Heart right ventricle (tissue), 16 donors: ENCODE measurements at places on chromosomes 1 and 21. TPM values are rescaled to one million over a fixed set of nuclear protein-coding genes. Genes with fewer than 3 reads are reported as not detected.

Gene FAM177B
- 0.06 TPM for polyA plus RNA-seq

Gene BRDT
- polyA plus RNA-seq, result not detected

Gene FCRL3
- 0.01 TPM for polyA plus RNA-seq

Gene TRABD2B
- 0.44 TPM for polyA plus RNA-seq

Gene SLC6A9
- polyA plus RNA-seq, result 0.88 TPM

DNA sequence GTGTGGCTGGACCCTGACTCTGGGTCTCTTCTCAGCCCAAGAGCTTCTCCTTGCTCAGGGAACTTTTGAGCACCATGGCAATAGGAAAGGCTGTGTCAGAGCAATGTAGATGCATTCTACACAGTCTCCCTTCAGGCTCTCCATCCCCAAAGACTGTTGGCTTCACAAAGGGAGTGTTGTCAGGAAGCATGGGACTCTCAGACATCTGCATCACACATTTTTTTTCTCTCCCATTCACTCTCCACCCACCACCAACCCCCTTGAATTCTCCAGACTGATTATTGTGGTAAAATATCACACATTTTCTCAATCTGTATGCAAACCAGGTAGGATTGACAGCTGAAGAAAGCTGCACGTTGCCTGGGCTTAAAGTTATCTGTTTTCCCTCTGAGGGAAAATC, 105.4 kb upstream of the WARS2 start:
- H3K36me3 ChIP-seq, result no peaks in the 10 kb centered on the region
- H3K4me3 ChIP-seq, result no peak overlapping the region
- no peaks in the 10 kb centered on the region for H3K4me1 ChIP-seq
- no peaks in the 10 kb centered on the region for H3K27me3 ChIP-seq
- no peak overlapping the region for H3K27ac ChIP-seq

DNA sequence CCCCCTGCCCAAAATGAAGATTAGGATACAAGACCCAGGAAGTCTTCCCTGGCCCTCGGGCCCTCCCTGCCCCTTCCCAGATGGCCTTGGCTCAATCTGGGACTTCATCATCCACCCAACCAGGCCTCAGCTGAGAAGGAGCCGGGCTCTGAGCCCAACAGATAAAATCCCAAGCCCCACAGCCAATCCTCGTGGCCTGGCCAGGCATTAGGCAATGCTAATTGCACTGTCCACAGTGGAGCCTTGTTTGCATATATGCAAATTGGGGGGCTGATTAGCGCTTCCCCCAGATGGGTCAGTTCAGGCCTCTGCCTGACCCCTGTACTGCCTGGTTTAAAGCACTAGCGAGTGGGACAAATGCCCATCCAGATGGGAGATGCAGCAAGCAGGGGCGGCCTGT, 34.9 kb downstream of the IGSF21 start:
- H3K27me3 ChIP-seq, result peaks cover 35% of the 10 kb centered on the region
- no peak overlapping the region for H3K27ac ChIP-seq
- no peaks in the 10 kb centered on the region for H3K4me1 ChIP-seq

DNA sequence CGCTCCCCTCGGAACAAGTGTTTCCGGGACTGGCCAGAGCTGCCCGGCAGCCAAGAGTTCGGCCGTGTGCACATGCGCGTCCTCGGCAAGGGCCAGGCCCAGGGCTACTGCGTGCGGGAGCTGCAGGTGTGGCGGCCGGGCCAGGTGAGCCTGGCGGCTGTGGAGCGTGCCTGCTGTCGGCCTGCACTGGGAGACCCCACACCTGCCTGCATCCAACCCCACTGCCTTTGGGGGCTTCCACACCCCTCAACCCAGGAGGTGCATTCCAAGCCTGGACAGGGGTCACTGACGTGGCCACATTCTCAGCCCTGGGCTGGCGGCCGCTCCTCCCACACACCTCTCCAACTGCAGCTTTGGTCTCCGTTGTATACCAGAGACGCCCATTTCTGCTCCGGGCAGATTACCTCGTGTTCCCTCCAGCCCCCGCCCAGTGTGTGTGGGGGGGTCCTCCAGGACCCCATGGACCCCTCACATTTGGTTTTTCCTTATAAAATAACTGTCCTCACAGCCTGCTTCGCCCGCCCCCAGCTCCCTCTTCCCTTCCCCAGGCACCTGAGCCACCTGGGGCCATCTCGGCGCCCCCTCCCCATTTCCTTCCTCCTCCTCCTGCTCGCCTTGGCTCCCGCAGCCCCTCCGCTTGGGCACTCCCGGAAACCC, 6.1 kb downstream of the RNF223 start:
- DNase-seq, result no peak
- peaks cover 14% of the 10 kb centered on the region for H3K4me1 ChIP-seq
- H3K27me3 ChIP-seq, result peaks cover 72% of the 10 kb centered on the region

DNA sequence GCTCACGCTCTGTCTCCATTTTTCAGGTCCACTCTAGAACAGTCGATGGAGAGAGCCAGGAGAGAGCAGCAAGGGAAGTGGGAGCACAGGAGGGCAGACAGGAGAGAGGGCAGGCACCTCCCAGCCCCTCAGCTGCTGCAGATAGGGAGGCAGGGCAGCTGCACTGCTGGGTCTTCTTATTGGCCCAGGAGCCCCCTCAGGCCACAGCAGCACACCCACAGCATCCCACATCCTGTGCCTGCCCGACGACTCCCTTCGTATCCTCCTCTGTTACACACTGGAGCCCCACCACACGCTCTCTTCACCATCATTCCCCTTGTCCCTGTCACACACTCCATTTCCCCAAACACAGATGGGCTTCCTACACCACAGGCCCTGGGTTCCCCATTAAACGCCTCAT, 13.7 kb upstream of the ARTN start:
- H3K36me3 ChIP-seq, result no peaks in the 10 kb centered on the region
- DNase-seq, result no peak
- H3K27me3 ChIP-seq, result no peaks in the 10 kb centered on the region

- peaks cover 10% of the 10 kb centered on the region for H3K4me1 ChIP-seq
- no peak for DNase-seq
- H3K27ac ChIP-seq, result no peak within 1 kb of the TSS
- peaks cover 6% of the 10 kb centered on the region for H3K27me3 ChIP-seq
These were observed at the start of gene CAMK1G for GRCh38 chr1:209583408-209583807. TSS of gene CAMK1G (plus strand) at chr1:209583714. CDS start at chr1:209594984, 11,270 bp downstream.

- no peak overlapping the region for H3K27ac ChIP-seq
- no peaks in the 10 kb centered on the region for H3K27me3 ChIP-seq
- peaks cover 63% of the 10 kb centered on the region for H3K36me3 ChIP-seq
- no peaks in the 10 kb centered on the region for H3K4me1 ChIP-seq
- H3K4me3 ChIP-seq, result no peak overlapping the region
- no peak for DNase-seq
These were observed 26.3 kb downstream of the PER3 start for GRCh38 chr1:7810395-7810794.

- no peaks in the 10 kb centered on the region for H3K27me3 ChIP-seq
- no peak for DNase-seq
- H3K27ac ChIP-seq, result no peak overlapping the region
- H3K4me1 ChIP-seq, result peaks cover 47% of the 10 kb centered on the region
These were observed 3.3 kb downstream of the UAP1 start for GRCh38 chr1:162564762-162565218.

DNA sequence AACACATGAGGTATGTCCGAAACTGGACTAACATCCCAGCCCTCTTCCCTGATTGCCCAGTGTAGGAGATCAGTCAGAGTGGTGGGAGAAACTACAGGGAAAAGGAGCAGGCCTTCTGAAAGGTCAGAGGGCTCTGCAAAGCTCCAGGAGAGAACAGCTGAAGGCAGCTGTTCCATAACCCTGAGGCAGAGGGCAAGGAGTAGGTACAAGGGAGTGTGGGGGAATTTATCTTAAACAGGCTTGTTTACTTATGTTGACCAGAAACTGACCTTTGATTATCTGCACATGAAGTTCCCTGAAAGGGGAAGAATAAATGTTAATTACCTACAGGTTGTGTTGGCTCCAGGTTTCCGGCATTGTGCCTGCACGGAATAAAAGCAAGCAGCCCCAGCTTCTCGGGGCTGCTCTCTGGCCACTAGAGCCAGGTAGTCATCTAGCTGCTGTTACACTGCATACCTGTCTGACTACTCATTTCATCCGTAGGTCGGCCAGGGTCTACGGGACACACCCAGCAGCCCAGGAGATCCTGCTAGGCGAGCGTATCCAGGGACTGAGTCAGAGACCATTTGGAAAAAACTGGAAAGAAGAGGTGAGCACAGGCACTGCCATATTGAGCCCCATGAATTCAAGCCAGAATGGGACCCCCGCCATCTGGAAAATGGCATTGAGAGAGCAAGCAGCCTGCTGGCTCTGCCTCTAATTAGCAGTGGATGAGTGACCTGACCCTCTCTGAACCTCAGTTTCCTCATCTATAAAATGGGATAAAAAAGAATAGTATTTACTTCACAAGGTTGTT, 14.9 kb upstream of the PAQR7 start:
- no peak for DNase-seq
- no peaks in the 10 kb centered on the region for H3K4me1 ChIP-seq
- no peak overlapping the region for H3K27ac ChIP-seq
- H3K27me3 ChIP-seq, result no peaks in the 10 kb centered on the region
- H3K36me3 ChIP-seq, result no peaks in the 10 kb centered on the region

GRCh38 chr1:241270016-241270415, 87.0 kb downstream of the RGS7 start:
- no peak overlapping the region for H3K27ac ChIP-seq
- no peaks in the 10 kb centered on the region for H3K4me1 ChIP-seq
- no peaks in the 10 kb centered on the region for H3K27me3 ChIP-seq
- no peak for DNase-seq

- no peak for DNase-seq
- no peaks in the 10 kb centered on the region for H3K36me3 ChIP-seq
- no peak overlapping the region for H3K27ac ChIP-seq
- no peak overlapping the region for H3K4me3 ChIP-seq
These were observed 21.6 kb downstream of the LAMB3 start for GRCh38 chr1:209630383-209631225.

GRCh38 chr1:39657923-39658485, 13.9 kb downstream of the NT5C1A start:
- no peaks in the 10 kb centered on the region for H3K36me3 ChIP-seq
- H3K4me3 ChIP-seq, result no peak overlapping the region
- peak; percentile 56 for DNase-seq
- peaks cover 31% of the 10 kb centered on the region for H3K4me1 ChIP-seq
- H3K27ac ChIP-seq, result no peak overlapping the region
- no peaks in the 10 kb centered on the region for H3K27me3 ChIP-seq

DNA sequence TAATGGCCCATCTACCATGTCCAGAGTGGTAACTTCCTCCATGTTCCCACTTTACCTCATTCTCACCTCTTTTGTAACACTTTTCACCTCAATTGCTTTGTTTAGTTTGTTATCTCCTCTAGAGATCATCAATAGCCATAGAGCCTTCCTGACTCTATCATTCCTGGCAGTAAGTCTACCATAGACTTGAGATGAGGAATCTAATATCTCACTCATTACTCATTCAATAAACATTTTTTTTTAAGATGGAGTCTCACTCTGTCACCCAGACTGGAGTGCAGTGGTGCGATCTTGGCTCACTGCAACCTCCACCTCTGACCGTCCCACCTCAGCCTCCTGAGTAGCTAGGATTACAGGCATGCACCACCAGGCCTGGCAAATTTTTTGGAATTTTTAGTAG, 7.1 kb downstream of the NMNAT2 start:
- no peaks in the 10 kb centered on the region for H3K36me3 ChIP-seq
- DNase-seq, result no peak
- H3K27me3 ChIP-seq, result peaks cover 5% of the 10 kb centered on the region
- H3K4me1 ChIP-seq, result no peaks in the 10 kb centered on the region

- H3K27me3 ChIP-seq, result no peaks in the 10 kb centered on the region
- no peaks in the 10 kb centered on the region for H3K4me1 ChIP-seq
- DNase-seq, result no peak
- H3K4me3 ChIP-seq, result no peak overlapping the region
These were observed 114.5 kb upstream of the ZNHIT6 start for GRCh38 chr1:85822696-85823095.

DNA sequence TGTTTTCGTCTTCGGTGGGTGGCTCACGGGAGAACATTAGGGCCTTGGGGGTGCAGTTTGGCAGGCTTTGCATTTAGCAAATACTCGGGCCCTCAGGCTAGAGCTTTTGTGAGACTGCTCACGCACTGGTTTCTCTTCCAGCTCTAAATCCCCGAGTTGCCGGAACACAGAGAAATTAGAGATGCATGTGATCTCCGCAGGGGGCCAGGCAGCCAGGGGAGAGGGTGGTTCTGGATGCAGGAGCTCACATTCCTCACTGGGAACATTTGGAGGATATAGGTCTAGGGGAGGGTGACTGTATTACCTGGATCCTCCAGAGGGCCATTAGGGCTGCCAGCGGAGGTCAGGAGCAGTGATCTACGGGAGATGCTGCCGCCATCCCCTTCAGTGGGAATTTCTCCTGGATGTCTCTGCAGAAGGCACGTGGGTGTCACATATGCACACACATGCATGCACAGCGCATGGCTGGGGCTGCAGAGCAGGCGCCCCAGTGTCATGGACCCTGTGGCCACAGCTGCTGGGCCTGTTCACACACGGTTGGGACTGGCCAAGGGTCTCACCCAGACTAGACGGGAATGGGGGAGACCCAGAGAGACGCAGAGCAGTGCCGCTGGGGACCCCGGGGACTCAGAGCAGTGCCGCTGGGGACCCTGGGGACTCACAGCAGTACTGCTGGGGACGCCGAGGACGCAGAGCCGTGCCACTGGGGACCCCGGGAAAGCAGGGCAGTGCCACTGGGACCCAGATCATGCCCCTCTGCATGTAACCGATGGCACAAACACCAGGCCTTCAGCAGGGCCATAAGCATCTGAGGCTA, 258.7 kb downstream of the CAMTA1 start:
- peaks cover 7% of the 10 kb centered on the region for H3K27me3 ChIP-seq
- H3K4me1 ChIP-seq, result no peaks in the 10 kb centered on the region
- no peaks in the 10 kb centered on the region for H3K36me3 ChIP-seq
- no peak for DNase-seq

GRCh38 chr1:78373676-78374075, 117.1 kb upstream of the PTGFR start:
- no peak for DNase-seq
- H3K27ac ChIP-seq, result no peak overlapping the region
- no peaks in the 10 kb centered on the region for H3K4me1 ChIP-seq
- H3K27me3 ChIP-seq, result no peaks in the 10 kb centered on the region
- no peaks in the 10 kb centered on the region for H3K36me3 ChIP-seq

DNA sequence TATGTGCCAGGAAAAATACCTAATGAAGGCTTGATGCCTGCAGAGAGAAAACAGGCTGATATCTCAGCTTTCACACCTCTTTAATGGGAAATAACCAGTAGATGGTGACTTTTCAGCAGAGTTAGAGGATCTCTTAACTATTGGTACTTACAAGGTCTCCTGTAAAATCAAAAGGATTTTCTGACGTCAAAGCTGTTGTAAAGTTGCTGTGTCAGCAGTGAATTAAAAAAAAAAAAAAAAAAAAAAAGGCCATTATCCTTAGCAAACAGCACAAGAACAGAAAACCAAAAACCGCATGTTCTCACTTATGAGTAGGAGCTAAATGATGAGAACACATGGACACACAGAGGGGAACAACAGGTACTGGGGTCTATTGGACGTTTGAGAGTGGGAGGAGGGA, 349.1 kb downstream of the AMY1C start:
- no peaks in the 10 kb centered on the region for H3K4me1 ChIP-seq
- H3K36me3 ChIP-seq, result no peaks in the 10 kb centered on the region
- DNase-seq, result no peak
- no peaks in the 10 kb centered on the region for H3K27me3 ChIP-seq
- no peak overlapping the region for H3K27ac ChIP-seq
